ENCODE measurements at places on chromosomes 5 and 9. TPM values are rescaled to one million over a fixed set of nuclear protein-coding genes. Genes with fewer than 3 reads are reported as not detected.

Gene FLT4
- 2.5 TPM for total RNA-seq

Gene RBM27
- 13.2 TPM for total RNA-seq

Gene TLE1
- 87.5 TPM for total RNA-seq

Gene BTNL3
- not detected for total RNA-seq

Gene REEP2
- 5.3 TPM for total RNA-seq

Gene PHF24
- 0.21 TPM for total RNA-seq

Gene GMCL2
- not detected for total RNA-seq

Gene MLLT3
- 15.3 TPM for total RNA-seq

Gene AFAP1L1
- 5.1 TPM for total RNA-seq

Gene STKLD1
- 1.4 TPM for total RNA-seq

Gene CCDC183
- 0.49 TPM for total RNA-seq

Gene TMEM215
- total RNA-seq, result not detected

Gene DNAI1
- 0.12 TPM for total RNA-seq

Gene GPR21
- total RNA-seq, result not detected

Gene IER5L
- 74.3 TPM for total RNA-seq

Gene CDKN2B
- not detected for total RNA-seq

Gene PROB1
- 0.19 TPM for total RNA-seq

Gene SPINK13
- total RNA-seq, result not detected

Gene SLC12A7
- 28.6 TPM for total RNA-seq

Gene SLCO6A1
- total RNA-seq, result not detected

Gene MLANA
- total RNA-seq, result not detected

Gene GFI1B
- not detected for total RNA-seq

Gene C7
- not detected for total RNA-seq

Gene LRRC70
- total RNA-seq, result 0.11 TPM

Gene SOHLH1
- not detected for total RNA-seq

Gene CENPP
- total RNA-seq, result 10.2 TPM

Gene BDP1
- total RNA-seq, result 10.4 TPM

Gene ACTBL2
- 0.07 TPM for total RNA-seq

Gene SPEF2
- 2.0 TPM for total RNA-seq

Gene CCL21
- not detected for total RNA-seq

Gene PCDHB8
- 0.25 TPM for total RNA-seq

Gene GLDC
- total RNA-seq, result 13.1 TPM

Gene OTULINL
- 6.5 TPM for total RNA-seq

Gene UNC13B
- 8.2 TPM for total RNA-seq

Gene DOCK8
- 0.72 TPM for total RNA-seq

Gene CD274
- 2.0 TPM for total RNA-seq

Gene F2RL1
- total RNA-seq, result 281 TPM

Gene SH3GL2
- total RNA-seq, result 0.17 TPM

Gene BNC2
- total RNA-seq, result 4.2 TPM

Gene FCN1
- not detected for total RNA-seq

Gene SAPCD2
- total RNA-seq, result 28.0 TPM

Gene ZNF658
- 1.7 TPM for total RNA-seq

Gene ARHGEF39
- 17.0 TPM for total RNA-seq

Gene PALM2AKAP2
- total RNA-seq, result 0.49 TPM

Gene PCDHB2
- 3.4 TPM for total RNA-seq

Gene C5orf58
- total RNA-seq, result not detected

Gene PAEP
- not detected for total RNA-seq

Gene LRRC19
- total RNA-seq, result not detected

Gene MARCOL
- not detected for total RNA-seq

Gene EIF4EBP3
- total RNA-seq, result 3.6 TPM

Gene HTR4
- not detected for total RNA-seq

Gene GZMA
- not detected for total RNA-seq
